SW480 (cell line): ENCODE measurements at places on chromosomes 12 and 14.

GRCh38 chr12:83630526-83630925 is 943.8 kb downstream of the TMTC2 start:
- no peak for DNase-seq

DNA sequence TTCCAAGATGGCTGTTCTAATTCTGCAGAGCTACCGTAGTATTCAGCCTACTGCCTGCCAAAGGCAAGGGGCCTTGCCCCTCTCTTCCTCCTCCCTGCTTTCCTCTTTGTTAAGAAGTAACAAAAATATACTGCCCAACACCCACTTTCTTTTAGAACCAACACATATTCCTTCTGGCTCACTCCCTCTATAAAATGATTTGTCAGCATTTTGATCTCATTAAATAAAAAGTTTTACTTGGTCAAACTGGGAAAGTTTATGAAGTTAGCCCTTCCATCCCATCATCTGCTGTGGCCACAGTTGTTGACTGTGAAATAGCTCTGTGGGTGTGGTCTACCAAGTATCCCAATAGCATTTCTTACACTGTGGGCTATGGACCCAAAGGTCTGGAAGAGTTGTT is 472.4 kb downstream of the ZFP36L1 start:
- DNase-seq: no peak

- peak; percentile 20 for DNase-seq
Observed at GRCh38 chr14:103629503-103630121, 601 bp downstream of the KLC1 start.

- no peak for DNase-seq
Observed at GRCh38 chr14:24080142-24080530, 8.8 kb downstream of the CPNE6 start.

DNA sequence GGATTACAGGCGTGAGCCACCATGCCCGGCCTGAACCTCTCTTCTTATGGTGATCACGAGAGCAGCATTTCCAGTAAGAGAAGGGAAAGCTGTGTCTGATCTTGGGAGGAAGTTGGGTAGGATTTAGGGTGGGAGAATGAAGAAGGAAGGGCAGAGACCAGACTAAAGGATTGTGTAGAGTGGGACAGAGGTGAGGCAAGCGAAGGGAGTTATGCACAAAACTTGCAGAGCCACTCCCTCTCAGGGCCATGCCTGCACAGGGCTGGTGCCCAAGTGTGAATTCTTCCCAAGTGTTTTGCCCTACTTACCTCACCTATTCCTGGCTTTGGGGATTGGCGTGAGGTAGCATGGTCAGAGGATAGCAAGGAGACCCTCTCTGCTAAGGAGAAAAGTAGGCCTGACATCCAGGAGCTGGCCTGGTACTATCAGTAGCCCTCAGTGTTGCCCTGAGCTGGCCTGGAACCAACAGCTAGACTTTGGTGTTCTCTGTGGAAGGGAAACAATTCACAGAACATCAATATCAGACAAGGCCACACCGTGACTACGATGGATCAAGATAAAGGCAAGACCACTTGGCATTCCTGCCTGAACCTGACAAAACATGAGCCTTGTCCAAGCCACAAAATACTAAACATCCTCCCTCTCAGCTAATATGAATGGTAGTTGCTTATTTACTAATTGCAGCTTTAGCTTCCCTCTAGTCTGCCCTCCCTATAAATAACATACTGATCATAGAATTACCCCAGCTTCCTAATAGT is 201.0 kb upstream of the AMIGO2 start:
- DNase-seq: no peak

DNA sequence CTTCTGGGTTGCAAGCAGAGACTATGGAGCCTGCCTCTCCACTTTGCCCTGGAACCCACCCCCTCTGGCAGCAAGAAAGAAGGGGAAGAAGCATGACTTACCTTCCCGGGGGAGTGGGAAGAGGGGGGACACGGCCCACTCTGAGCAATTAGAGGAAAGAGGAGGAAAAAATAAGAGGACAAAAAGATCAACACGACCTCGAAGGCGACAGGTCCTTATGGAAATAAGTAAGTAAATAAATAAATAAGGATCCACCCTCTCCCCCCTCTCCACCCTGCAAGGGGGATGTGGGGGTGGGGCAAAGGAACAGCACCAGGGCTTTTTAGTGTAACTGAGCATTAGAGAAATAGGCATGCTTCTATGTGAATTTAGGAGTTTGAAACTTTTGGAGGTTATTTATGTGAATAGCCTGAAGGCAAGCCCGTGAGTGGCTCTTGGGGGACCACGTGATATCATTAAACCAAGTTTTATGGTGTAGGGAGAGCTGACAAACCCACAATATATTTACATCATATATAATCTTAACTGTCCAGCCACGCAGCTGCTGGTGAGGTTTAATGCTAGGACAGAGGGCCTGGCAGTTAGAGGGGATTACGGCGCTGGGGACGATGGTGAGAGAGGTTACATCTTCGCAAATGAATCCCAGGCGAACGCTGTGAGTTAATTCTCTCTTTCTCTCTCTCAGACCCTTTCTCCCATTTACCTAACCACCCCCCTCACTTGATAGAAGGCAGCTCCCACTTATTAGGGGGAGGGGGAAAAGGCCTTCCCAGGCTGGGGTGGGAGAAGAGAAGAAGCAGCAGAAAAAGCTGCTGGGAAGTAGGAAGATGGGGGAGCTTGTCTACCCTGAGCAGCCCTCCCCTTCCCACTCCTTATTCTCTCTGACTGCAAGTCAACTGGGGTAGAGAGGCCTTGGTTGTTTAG is 4.8 kb downstream of the HOXC5 start:
- DNase-seq: no peak

DNA sequence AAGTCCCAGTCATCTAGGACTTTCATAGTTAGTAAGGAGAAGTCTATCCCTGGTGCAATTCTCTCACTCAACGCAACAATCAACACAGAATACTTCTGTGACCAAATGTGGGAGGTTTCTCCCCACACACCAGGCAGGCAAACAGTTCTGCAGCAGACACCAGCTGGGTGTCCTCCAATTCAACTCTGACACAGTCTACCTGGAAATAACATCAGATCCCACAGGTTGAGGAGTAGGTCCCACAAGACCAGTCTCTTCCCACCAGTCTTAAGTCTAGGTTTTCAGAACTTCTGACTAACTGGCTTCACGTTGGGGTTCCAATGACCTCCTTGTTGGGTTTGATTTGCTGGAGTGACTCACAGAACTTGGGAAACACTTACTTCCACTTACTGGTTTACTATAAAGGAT is 14.8 kb downstream of the ACOT6 start:
- no peak for DNase-seq

- no peak for DNase-seq
Observed at GRCh38 chr14:35215110-35215813, 76.9 kb upstream of the PSMA6 start.

DNA sequence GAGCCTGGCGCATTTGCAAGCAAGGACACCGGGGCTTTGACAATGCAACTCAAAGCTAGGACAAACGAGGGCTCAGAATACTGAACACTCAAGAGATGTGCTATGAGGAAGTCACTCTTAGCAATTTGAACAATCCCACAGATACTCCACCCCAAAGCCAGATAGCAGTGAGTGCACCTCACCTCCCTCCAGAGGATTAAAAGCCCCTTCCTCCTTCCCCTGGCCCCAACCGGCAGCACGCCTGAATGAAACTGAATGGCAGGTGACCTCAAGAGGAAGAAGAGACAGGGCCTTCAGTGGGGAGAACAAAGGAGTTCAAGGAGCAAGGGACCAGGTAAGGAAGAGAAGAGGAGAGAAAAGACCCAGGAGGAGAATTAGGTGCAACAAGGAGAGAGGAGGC is 1.9 kb upstream of the KRT78 start:
- no peak for DNase-seq
